ENCODE measurements at places on chromosomes 1 and 21.

- DNase-seq, result no peak
Observed at GRCh38 chr1:173164686-173165085, 42.4 kb downstream of the TNFSF4 start.

GRCh38 chr1:26723013-26723991 is 27.5 kb downstream of the ARID1A start:
- DNase-seq, result peak; percentile 45

- DNase-seq, result peak; percentile 85
Observed at GRCh38 chr1:35448344-35448801, 108.8 kb downstream of the KIAA0319L start.

DNA sequence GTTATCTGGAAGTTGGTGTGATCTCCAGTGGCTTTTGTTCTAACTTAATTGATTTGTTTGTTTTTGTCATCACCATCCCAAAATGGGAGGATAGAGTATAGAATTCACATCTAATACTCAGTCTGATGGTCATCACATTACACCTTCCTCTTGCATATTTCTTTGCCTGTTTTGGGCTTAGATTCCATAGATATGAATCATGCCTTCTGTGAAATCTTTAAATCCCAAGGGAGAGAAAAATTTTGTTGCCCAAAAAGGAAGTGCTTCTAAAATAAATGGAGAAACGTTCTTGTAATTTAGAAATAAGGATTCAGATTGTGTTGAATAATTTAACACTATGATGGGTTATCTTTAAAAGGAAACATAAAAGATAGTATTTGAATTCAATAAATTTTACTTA is 446.0 kb upstream of the LRRC7 start:
- DNase-seq, result no peak

DNA sequence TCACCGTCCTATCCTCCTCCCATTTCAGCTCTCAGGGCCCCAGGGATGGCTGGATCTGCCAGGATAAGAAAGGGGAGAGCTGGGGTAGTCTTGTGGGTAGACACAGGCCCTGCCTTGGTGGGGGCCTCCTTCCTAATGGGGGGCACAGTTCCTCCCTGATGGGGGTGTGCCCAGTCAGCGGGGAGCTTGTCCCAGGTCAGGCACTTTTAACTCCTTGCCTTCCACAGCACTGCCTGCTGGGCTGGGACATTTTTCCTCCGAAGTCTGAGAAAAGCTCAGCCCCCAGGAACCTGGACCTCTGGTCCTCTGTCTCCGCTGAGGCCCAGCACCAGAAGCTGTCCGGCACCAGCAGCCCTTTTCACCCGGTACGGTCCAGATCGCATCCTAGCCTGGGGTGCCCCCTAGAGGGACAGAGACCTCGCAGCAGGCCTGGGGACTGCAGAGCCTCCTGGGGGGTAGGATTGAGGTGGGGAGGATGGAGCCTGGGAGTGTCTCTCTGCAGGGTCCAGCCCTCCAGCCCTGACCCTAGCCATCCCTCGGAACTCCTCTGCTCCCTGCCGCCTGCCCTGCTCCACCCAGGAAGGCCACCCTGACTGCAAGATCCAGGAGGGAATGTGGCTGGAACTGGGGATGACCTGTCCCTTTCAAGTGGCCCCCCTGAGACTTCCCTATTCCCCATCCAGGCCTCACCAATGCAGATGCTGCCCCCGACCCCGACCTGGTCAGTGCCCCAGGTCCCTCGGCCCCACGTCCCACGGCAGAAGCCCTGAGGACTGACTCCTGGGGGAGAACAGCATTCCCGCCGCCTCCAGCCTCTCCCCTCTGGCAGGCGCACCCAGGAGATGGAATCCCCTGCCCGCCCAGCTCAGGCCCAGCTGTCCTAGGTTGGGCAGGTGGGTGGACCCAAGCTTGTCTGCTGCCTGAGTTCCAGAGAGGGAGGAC is 12.0 kb downstream of the MIIP start:
- peak; percentile 46 for DNase-seq

- peak; percentile 41 for DNase-seq
Observed at GRCh38 chr1:88800382-88801051, 90.8 kb downstream of the GTF2B start.

GRCh38 chr21:32702702-32703101 is 25.1 kb downstream of the SYNJ1 start:
- DNase-seq, result peak; percentile 22

DNA sequence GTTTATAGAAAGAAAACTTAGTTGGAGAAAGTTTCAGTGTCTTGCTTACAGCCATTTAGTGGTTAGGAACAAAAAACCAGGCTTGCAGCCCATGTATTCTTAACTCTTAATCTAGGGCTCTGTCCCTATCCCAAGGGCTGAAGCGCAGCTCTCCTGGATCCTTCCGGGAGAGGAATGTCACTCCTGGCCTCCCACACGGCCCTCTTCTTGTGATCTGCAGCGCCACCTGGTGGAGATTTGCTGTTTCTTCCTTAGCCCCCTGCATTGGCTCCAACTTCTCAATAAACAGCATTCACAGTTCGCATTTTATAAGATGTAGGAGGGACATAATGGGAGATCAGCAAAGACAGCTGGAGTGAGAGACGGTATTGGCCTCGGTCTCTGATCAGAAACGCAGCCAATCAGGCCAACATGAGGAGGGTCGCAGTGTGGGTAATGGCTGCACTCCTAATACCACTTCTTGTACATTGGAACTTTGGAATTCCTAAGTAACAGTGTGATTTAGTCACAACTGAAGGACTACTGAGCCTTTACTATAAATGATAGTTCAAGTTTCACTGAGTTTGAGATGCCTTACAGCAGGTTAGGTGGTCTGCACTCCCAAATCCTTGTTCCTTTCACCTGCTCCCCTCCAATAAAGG is 283.4 kb downstream of the ASTN1 start:
- peak; percentile 56 for DNase-seq

GRCh38 chr1:36906555-36906954 is 127.8 kb downstream of the GRIK3 start:
- no peak for DNase-seq

DNA sequence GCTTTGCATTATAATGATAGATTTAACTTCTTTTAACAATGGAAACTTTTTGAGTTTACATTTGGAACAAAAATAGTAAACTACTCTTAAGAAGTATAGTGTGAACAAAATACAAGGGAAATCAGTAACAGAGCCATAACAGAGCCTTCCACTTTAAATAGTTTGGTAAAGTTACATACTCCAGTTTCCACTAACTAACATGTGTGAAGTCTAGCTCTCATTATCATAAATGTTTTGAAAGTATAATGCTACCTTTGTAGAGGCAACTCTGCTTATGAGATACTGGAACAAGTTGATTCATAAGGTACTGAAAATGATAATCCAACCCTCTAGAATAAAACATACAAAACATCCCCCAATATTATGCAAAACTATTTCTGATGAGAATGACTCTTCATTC is 1155.1 kb upstream of the ADGRL2 start:
- no peak for DNase-seq
